Neural crest cell (in vitro differentiated cells): ENCODE measurements at places on chromosomes 3 and 15. TPM values are rescaled to one million over a fixed set of nuclear protein-coding genes. Genes with fewer than 3 reads are reported as not detected.

DNA sequence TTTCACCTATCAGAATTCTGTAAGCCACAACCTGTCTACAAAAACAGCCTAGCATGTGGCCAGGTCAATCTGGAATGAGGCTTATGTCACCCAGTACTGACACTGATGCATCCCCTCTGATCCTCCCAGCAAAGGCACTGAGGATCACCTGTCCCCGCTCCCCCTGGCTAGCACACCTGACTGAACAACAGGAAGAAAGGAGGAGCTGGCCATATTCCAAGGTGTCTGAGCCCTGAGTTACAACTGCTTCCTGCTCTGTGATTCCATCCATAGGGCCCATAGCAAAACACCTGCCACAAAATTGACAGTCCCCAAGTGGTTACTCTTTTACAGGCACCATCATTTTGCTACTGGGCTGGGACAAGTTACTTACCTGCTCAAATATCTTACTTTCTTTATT, 555.5 kb upstream of the CFAP20DC start:
- H3K27ac ChIP-seq: no peak overlapping the region
- DNase-seq: no peak
- H3K4me3 ChIP-seq: no peak overlapping the region
- no peaks in the 10 kb centered on the region for H3K36me3 ChIP-seq
- H3K4me1 ChIP-seq: peaks cover 15% of the 10 kb centered on the region

DNA sequence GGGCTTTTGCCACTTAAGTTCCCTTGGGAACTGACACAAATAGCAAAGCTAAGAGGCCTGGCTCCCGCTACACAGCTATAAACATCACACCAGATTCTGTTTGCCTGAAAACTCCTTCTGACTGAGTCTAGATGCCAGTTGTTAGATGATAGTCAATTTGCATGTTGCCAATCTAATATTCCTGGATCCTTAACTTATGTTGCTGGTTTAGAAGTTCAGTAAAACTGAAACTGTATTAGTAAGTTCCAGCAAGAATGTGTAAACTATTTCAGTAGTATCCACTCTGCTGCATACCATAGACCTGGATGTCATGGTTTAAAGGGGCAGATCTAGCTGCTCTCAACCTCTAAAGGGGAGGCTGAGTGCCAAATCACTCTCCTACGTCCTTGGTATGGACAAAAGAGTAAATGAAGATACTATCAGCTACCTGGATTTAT, 27.1 kb upstream of the LACTB start:
- H3K36me3 ChIP-seq: no peaks in the 10 kb centered on the region
- no peak overlapping the region for H3K27ac ChIP-seq
- H3K4me1 ChIP-seq: peaks cover under 1% of the 10 kb centered on the region
- no peaks in the 10 kb centered on the region for H3K27me3 ChIP-seq

GRCh38 chr3:147113293-147114044, 292.9 kb downstream of the ZIC4 start:
- no peak overlapping the region for H3K27ac ChIP-seq
- H3K4me1 ChIP-seq: no peaks in the 10 kb centered on the region
- no peak overlapping the region for H3K4me3 ChIP-seq
- H3K27me3 ChIP-seq: no peaks in the 10 kb centered on the region

DNA sequence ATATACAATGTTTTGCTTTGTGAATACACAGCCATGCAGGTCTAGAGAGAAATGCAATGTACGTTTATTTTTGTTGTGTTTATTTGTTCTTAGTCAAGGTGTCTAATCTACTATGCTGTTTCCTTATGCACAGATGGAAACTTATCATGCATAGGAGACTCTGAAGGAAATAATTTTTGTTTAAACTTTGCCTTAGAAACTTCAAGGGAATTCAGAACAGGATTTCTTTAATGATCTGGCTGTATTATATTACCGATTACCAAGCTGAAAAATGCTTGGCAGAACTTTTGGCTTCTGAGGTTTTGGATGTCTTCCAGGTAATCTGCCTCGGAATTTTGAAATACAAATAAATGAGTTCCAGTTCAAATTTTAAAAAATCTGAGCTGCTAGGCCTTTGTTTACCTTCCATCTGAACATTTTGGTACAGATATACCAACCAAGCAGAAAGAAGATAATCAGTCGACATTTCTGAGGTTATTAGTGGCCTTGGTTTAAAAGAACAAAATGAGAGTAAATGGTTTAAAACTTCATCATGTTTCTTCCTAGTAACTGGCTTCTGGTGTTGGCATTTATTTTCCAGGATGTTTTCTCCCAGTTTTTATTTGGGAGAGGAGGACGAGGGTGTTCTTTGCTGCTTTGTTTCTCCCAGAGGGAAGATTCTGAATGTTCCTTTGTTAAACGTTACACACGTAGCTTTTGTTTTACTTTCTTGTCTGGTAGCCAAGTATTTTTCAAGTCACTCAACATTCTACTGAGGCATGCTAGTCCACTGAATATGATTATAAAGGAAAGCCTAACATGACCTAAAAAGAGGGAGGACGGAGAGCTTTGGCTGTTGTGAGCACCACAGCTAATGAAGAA, 421.8 kb upstream of the TBL1XR1 start:
- H3K27ac ChIP-seq: no peak overlapping the region
- H3K4me1 ChIP-seq: peaks cover 15% of the 10 kb centered on the region
- no peaks in the 10 kb centered on the region for H3K36me3 ChIP-seq
- DNase-seq: no peak
- no peaks in the 10 kb centered on the region for H3K27me3 ChIP-seq

The MAP6D1 gene
- total RNA-seq: 4.7 and 4.9 TPM in 2 replicates

The RBMS3 gene
- 34.5 and 35.4 TPM in 2 replicates for total RNA-seq

The CD80 gene
- total RNA-seq: not detected in 2 replicates
